ENCODE measurements at places on chromosomes 7 and 10.
A peak's percentile ranks its signal among the peaks of the same experiment; 100 is the strongest.

GRCh38 chr7:73606801-73607691, 17.3 kb downstream of the MLXIPL start:
- DNase-seq: peak; percentile 77

DNA sequence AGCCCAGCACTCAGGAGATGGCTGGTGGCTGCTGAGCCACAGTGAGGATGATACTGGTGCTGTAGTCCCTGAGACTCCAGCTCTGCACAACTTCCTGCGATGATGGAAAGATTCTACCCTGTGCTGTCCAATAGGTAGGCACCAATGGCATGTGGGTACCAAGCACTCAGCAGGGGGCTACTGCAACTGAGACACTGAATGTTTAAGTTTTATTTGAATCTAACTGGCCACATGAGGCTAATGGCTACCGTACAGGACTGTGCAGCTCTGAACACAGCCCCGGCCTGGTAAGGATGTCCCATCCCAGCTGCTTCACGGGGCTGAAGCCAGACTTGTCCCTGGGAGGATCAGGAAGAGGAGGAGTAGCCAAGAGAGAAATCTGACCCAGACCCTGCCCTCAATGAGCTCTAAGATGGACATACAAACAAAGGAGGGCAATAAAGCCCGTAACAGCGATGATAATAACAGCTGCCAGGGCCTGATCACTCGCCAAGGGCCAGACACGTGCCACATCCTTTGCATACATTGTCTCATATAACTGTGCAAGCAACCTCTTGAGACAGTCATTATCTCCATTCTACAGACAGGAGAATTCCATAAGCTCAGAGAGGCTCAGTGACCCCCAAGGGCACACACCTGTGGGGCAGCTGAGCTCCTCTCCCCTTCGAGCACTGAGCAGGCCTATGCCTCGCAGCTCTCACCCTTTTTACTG, 3.8 kb downstream of the GPRIN2 start:
- DNase-seq: no peak

GRCh38 chr7:41809529-41809939, 106.6 kb upstream of the INHBA start:
- DNase-seq: no peak

GRCh38 chr7:93375603-93376002, 143.4 kb downstream of the VPS50 start:
- no peak for DNase-seq

- DNase-seq: no peak
Observed at GRCh38 chr10:132526676-132527075, 10.9 kb upstream of the INPP5A start.

DNA sequence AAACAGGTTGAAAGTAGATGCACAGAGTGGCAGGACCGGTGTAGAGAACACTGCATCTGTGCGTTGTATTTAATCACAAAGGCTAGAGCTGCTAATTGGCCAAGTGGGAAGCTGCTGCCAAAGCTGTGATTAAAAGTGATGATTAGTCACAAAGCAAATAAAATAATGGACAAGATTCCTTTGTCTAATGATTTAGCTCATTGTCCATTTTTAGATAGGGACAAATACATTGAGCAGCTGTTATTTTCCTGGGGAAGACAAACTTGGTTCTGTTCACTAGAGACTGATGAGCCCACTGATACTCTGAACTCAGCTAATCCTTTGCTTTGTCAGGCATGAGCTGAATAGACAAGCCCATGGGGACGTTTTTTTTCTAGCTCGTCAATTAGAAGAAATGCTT, 19.7 kb downstream of the UBE3C start:
- DNase-seq: no peak

DNA sequence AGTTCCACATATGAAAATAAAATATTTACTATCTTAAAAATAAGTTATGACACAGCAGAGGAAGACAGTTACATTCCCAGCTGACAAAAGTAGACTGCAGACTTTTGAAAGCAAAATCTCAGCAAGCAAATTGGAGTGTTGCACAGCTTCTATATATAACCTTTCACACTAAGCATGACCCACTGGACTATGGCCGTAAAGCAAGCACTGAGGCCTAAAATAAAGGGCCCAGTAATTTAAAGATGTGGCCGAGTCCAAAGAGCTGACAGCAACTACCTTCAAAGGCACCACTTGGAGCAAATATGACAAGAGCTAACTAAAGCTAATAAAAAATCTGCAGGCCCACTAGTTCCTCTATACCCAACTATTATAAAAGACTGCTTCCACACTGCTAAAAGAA, 6.5 kb downstream of the GDI2 start:
- DNase-seq: no peak

- no peak for DNase-seq
Observed at GRCh38 chr7:77276120-77276519, 76.5 kb upstream of the FGL2 start.

DNA sequence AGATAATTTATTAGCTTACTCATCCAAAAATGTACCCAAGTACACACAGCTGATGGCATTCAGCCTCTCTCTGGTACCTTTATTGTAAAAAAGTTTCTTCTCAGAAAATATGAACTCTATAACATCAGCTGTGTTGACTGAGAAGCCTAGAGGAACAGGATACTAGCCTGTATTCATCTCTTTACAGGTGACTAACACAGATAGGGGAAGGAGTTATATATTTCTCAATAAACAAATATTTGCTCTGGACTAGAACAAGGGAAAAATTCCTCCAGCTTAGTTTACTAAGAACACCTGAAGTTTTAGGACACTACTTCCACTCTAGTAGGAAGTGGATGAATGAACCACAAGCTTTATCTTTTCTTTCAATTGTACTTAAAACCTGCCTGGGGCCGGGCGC, 67.8 kb downstream of the ZNF248 start:
- no peak for DNase-seq

GRCh38 chr7:104906556-104906955, 107.4 kb upstream of the KMT2E start:
- DNase-seq: no peak

- DNase-seq: no peak
Observed at GRCh38 chr7:18125476-18125875, 97.8 kb upstream of the PRPS1L1 start.

- no peak for DNase-seq
Observed at GRCh38 chr10:35184527-35185171, 58.0 kb downstream of the CREM start.

DNA sequence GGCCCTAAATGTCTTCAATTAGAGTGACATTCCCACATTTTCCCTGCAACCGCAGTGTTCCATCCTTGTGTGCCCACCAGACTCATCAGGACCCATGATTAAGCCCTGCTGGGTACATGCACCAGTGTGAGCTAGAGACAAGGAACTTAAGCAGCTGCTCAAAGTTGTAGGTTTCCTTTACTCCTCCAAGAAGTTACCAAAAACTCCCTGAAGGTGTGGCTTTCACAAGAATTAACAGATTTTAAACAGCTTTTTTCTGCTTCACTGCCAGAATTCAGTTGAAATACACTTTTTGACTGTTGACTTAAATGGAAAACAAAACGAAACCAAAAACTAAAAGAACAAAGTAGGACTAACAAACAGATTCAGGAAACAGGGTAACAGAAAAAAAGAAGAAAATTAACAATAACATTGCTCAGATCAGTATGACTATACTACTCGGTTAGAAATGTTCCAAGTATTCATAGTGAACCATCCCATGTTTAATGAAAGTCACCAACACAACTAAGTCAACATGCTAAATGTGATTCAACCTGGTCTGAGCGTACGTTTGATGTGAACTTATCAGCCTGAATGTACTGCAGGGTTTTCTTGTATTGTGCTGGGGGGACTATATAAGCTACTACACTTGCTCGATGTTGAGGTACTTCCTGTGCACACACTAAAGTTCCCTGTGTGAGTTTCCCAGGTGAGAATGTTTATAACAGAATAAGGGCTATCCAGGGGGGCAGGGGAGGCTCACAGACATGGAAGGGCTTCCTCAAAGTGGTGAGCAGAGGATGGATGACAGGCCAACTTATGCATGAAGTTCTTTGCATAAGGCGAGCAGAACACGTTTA, 22.2 kb downstream of the SLC37A3 start:
- DNase-seq: peak; percentile 28

DNA sequence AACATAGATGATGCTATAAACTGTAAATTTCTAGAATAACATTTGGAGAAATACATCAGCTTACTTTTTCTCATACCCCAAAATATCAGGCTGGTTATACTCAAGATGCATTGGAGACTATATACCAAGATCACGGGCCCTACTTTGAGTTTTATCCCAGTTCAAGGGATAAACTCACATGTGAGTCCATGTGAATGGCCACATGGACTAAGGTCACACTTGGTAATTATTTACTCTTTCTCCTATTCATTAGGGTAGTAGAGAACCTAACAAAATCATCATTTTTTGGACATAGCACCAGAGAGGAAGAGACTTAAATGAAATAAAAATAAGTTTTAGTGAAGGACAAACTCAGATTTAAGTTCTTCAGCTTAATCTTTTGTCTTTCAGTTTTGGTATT, 93.1 kb upstream of the GATAD1 start:
- DNase-seq: no peak

DNA sequence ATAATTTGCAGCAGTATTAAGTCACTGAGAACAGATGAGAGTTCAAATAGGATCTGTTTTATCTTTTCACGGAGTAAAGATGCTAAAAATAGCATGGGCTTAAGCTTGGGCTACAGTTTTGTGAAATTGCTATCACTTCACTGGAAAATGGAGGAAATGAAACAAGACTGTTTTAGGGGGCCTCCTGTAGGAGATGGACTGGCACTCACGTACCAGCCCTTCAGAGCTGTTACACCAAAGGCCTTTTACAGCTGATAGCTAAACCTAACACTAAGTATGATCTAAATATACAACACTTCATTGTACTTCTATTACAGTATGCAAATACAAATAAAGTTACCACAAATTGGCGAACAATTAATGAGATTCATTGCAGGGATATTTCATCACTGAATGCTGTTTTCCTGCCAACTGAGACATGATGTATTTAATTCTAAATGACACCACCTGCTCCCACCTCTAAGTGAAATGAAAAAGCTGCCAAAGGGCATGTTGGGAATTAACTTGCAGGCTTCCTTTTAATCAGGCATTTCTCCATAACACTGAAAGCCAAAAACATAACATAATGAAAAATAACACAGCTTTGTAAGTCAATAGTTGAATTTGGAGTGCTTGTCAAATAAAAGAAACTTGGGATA, 304.5 kb upstream of the LRRN3 start:
- no peak for DNase-seq
